Activated T-helper 1 cell treated with anti-CD3 and anti-CD28 coated beads, Interleukin-12 subunit alpha, Interleukin-12 subunit beta, Interleukin-2, Interleukin-4 antibody, amounts not matched to agents 30 ng/mL and 10 ng/mL and 1 ng/mL, durations not matched to agents 14 hours and 24 hours and 36 hours (primary cell): ENCODE measurements at places on chromosomes 7 and 10.

DNA sequence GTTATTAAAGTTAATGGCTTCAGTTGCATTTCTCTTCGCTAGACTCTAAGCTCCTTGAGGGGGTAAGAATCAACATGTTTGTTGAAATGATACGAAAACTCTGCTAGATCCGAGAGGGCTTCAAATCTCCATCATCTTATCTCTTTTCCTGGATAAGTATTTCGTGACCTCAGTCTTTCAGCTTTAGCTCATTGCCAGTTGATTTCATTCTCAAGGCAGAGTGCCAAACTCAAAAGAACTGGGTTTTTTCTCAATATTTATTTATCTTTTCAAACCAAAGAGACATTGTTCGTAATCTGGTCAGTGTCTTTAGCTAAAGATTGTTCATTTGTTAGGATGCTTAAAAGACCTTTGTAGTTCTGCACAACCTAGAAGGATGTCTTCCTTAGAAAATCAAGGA, 108.9 kb downstream of the ARID5B start:
- H3K4me1 ChIP-seq, result peaks cover 65% of the 10 kb centered on the region
- peaks cover 71% of the 10 kb centered on the region for H3K36me3 ChIP-seq
- no peak for DNase-seq
- H3K4me3 ChIP-seq, result no peak overlapping the region
- H3K27ac ChIP-seq, result peak overlapping the region; percentile 7

GRCh38 chr7:17472939-17473338, 174.5 kb downstream of the AHR start:
- peaks cover 5% of the 10 kb centered on the region for H3K27me3 ChIP-seq
- H3K4me1 ChIP-seq, result no peaks in the 10 kb centered on the region
- no peak overlapping the region for H3K27ac ChIP-seq
- H3K4me3 ChIP-seq, result no peak overlapping the region

- peak overlapping the region; percentile 22 for H3K27ac ChIP-seq
- no peak overlapping the region for H3K4me3 ChIP-seq
- no peak for DNase-seq
- H3K36me3 ChIP-seq, result peaks cover 4% of the 10 kb centered on the region
- peaks cover 64% of the 10 kb centered on the region for H3K4me1 ChIP-seq
These were observed 125.6 kb downstream of the PLXNA4 start for GRCh38 chr7:132450696-132451095.

- no peak overlapping the region for H3K4me3 ChIP-seq
- H3K4me1 ChIP-seq, result no peaks in the 10 kb centered on the region
- DNase-seq, result no peak
- no peak overlapping the region for H3K27ac ChIP-seq
- H3K36me3 ChIP-seq, result no peaks in the 10 kb centered on the region
These were observed 117.3 kb upstream of the PCBD1 start for GRCh38 chr10:71005337-71006305.

DNA sequence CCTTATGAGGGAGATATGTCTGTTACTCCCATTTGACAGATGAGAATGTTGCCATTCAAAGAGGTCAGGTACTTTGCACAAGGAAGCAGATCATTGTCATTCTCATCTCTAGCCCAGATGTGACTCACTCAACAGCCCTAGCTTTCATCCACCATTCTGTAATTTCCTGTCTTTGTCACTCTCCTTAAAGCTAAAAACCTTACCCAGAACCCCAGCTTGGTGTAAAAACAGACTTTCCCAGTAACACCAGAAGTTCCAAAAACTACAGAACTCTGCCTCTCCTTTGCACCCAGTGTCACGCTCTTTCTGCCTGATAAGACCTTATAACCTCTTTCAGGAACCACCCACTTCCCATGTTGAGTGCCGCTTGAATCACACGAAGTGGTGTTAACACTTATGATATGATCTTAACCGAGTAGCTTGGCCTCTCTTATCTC, 89.1 kb upstream of the SP4 start:
- H3K4me1 ChIP-seq, result peaks cover 84% of the 10 kb centered on the region
- H3K27ac ChIP-seq, result peak overlapping the region; percentile 92
- peak; percentile 57 for DNase-seq

DNA sequence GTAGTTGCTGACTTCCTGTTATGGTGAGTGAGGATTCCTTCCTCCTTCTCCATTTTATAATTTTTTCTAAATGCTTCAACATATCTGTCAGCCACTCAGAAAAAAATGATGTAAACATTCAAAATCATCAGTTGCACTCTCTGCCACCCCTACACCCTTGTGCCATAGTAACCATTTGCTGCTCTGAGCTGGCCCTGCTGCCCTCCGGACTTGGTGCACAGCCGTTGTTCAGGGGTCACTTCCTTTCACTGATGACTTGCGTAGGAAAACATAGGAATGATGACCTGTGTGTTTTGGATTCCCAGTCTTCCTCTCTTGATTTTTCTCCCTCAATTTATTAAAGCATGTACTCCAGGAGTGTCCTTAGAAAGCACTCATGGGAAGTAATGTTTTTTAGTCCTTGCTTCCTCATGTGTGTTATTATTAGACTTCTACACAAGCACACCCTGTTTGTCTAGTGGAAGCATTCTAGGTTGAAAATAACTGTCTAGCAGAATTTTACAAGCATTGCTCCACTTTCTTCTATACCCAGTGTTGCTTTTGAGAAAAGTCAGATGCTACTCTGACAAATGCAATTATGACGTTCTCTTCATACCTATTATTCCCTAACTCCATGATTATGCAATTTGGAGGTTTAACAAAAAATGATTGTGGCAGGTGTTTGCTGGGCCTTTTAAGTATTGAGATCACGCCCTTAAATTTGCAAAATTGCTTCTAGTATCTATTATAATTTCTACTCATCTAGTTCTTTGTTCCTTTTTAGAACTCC, 62.6 kb upstream of the MTPN start:
- peaks cover 2% of the 10 kb centered on the region for H3K36me3 ChIP-seq
- H3K27me3 ChIP-seq, result no peaks in the 10 kb centered on the region
- H3K27ac ChIP-seq, result no peak overlapping the region
- DNase-seq, result no peak
- no peak overlapping the region for H3K4me3 ChIP-seq

DNA sequence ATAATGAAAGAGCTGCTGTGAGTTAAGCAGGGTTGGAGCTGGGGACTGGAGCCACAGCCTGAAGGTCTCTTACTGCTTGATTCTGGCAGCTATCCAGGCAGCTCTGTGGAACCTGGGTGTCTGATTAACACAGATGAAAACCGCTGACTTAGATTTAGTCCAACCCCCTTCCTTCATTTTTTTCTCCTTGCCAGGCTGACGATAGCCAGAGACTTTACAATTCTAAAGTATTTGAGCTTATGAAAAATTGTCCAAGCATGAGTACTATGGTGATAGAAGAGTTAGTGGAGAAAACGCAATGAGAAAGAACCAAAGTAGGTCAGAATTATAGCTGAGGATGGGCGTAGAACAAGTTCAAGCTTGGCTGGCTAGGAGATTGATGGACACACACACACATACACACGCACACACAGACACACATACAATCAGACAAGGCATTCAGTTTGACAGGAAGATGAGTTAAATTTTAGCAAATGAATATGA, 13.5 kb upstream of the GPR85 start:
- peaks cover 2% of the 10 kb centered on the region for H3K27me3 ChIP-seq
- H3K36me3 ChIP-seq, result no peaks in the 10 kb centered on the region
- no peak overlapping the region for H3K27ac ChIP-seq
- H3K4me3 ChIP-seq, result no peak overlapping the region

DNA sequence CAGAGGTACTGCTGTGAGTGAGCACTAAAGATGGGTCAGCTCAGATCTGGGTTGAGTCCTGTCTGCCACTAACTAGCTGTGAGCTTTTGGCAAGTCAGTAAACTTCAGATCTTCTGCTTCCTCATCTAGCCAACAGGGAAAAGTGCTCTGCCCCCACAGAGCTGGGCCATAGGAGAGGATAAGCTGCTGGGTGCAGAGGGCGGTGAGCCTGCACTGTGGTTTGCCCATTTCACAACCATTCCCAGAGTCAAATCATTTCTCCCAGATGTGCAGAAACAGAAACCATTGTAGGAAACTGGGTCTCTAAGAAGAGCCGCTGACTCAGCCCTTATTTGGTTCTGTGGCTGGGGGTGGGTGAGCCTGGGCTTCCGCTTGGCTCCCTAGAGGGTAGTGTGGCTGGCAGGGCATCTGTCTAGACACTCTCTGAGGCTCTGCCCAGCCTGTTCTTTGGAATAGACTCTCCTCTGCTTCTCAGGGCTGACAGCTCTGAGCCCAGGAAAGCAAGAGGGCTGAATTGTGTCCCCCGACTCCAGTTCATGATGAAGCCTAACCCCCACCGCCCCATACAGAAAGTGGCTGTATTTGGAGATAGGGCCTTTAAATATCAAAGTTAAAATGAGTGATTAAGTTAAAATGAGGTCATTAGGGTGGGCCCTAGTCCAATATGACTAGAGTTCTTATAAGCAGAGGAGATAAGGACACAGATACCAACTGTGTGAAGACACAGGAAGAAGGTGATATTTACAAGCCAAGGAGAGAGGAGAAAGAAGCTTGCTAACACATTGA, 29.5 kb upstream of the ARHGAP22 start:
- no peaks in the 10 kb centered on the region for H3K36me3 ChIP-seq
- H3K27me3 ChIP-seq, result peaks cover 2% of the 10 kb centered on the region
- peak overlapping the region; percentile 20 for H3K27ac ChIP-seq
- DNase-seq, result peak; percentile 15
- no peak overlapping the region for H3K4me3 ChIP-seq
- peaks cover 20% of the 10 kb centered on the region for H3K4me1 ChIP-seq
